ENCODE measurements at places on chromosomes 1 and 21. TPM values are rescaled to one million over a fixed set of nuclear protein-coding genes. Genes with fewer than 3 reads are reported as not detected.
A peak's percentile ranks its signal among the peaks of the same experiment; 100 is the strongest.

DNA sequence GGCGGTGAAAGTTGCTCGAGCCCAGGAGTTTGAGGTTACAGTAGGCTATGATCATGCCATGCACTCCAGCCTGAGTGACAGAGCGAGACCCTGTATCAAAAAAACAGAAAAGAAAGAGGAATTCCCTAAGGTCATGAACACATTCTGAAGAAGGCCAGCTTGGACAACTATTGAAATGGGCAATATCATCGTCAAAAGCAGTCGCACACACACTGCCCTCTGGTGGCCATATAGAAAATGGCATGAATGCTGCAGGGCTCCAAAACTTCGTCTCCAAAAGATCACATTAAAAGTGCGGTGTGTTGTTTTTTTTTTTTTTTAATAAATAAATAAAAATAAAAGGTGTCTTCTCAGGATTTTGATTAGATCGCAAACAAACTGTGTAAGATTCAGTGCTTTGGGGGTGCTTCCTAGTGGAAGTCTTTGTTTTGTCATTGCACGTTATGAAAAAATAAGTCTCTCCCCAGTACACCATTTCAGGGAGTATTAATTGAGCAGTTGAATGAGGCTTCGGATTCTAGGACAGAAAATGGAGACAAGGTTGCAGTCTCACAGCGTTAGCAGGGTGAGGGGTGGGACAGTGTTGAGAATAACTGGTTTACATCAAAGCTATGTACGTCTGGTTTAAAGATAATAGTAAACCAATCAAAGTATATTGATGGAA is 87.5 kb upstream of the FMN2 start:
- no peak for DNase-seq

GRCh38 chr1:176826265-176826664 is 338.2 kb downstream of the ASTN1 start:
- DNase-seq: no peak

DNA sequence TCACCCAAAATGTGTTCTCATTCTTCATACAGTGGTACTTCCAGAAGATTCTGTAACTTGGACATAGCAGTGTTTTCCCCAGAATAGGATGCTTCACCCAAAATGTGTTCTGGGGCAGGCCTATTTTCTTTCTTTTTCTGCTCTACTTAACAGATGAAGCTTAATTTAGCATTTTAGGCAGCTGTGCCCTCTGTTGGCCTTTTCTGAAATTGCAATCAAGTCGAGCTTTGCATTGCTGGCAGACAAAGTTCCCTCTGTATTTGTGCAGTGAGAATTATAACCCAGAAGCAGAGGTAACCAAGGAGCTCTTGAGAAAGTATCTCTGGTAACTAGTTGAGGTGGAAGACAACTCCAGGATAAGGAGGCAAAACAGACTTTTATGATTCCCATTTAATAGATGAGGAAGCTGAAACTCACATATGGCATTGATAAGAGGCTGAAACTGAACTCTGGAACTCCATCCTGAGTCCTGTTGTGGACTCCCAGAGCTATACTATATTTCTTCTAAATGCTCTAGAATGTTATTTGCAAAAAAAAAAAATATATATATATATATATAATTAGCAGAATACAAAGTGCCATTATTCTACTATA is 50.3 kb upstream of the L1TD1 start:
- DNase-seq: peak; percentile 39

DNA sequence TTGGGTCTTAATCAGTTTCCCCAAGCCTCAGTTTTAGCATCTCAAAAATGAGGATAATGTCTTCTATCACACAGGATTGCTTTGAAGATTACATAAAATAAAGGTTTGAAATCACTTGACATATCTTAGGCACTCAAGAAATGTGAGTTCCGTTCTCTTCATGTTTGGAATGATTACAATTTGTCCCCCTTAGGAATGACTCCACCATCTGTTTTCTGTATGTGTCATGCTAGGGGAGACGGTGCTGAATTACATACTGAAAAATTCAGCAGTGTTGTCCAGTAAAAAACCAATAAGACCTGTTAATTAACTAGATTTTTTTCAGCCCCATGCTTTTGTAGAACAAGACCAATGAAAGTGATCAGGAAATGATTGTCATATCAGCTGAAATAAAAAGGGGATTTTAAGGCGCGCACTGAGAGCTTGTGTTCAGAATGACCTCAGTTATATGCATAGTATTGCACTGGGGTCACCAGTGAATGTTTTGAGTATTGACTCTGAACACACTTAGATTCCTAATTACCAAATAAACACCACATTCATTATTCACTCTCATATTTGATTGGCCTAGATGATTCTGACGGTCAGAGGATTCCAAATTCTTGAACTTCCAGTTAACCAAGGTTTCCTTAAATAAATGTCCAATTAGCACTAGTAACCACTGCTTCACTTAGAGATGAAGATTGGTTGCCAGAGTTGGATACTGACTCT is 114.5 kb upstream of the KCNK2 start:
- no peak for DNase-seq

DNA sequence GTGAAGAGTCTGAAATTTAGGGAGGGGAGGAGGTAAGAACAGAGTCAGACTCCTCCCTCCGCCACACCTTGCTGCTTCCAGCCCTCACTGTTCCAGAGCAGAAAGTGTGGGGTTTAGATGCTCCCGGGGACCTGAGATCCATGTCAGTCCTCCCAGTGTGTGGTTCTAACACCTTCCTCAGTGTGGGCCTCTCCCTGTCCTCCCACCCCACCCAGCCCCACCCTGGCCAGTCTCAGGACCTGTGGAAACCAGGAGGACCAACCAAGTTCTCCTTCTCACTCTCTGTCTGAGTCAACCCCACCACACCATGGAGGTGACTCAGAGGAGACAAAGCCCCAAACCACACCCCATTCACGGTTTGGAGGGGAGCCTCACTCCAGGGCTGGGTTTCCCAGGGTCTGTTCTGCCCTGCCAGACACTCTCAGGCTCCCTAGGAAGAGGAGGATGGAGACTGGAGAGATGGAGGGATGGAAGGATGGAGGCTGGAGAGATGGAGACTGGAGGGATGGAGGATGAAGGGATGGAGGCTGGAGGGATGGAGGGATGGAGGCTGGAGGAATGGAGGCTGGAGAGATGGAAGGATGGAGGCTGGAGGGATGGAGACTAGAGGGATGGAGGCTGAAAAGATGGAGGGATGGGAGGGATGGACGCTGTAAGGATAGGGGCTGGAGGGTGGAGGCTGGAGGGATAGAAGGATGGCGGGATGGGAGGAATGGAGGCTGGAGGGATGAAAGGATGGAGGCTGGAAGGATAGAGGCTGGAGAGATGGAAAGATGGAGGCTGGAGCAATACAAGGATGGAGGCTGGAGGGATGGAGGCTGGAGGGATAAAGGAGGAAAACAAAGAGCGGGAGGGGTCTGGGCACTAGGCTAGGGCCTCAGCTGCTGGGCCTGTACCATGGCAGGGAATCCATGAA is 100.9 kb upstream of the RUNX3 start:
- no peak for DNase-seq

DNA sequence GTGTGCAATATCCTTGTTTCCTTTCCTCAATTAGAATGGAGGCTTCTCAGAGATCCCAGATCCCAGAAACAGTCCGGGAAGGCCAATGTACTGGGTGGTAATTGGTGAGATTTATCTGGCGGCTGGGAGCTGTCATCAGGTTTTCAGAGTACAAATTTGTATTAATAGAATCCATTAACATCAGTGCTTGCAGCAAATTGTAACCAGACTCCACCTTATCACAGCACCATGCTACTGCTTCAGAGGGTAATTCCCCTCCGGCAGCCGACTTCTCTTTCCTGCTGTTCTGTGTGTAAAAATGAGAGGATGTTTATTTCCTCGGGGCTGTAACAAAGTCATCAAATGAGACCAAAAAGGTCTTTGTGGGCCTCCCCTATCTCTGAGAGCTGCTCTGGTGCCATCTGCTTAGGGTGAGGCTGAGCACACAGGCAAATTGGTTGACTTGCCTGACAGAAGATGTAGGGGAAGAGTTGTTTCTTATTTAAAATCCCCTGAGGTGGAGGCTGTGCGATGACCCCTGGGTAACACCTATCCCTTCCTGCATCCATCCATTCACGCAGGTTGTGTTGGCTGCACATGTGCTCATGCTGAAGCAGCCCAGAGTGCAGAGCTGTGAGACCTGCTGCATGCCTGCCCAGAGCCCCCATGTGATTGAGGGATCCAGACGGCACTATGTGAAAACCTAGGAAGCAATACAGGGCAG is 19.2 kb downstream of the NFASC start:
- no peak for DNase-seq

DNA sequence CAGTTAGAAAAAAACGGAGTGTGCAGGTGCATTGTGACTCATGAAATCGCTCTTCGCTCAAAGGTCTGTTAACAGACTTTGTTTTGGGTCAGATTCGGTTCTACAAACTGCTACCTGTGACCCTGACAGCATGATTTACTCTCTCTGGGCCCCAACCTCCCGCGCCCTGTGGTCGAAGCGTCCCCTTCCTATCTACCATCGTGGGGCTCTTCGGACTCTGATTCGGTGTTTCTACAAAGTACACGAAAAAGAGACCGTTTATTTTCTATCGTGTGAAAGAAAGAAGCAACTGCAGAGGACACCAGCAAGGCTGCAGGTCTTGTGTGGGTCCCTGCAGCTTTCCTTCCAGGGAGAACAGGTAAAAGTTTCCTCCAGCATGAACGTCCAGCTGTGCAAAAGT is 29.4 kb upstream of the SLC19A1 start:
- DNase-seq: no peak

DNA sequence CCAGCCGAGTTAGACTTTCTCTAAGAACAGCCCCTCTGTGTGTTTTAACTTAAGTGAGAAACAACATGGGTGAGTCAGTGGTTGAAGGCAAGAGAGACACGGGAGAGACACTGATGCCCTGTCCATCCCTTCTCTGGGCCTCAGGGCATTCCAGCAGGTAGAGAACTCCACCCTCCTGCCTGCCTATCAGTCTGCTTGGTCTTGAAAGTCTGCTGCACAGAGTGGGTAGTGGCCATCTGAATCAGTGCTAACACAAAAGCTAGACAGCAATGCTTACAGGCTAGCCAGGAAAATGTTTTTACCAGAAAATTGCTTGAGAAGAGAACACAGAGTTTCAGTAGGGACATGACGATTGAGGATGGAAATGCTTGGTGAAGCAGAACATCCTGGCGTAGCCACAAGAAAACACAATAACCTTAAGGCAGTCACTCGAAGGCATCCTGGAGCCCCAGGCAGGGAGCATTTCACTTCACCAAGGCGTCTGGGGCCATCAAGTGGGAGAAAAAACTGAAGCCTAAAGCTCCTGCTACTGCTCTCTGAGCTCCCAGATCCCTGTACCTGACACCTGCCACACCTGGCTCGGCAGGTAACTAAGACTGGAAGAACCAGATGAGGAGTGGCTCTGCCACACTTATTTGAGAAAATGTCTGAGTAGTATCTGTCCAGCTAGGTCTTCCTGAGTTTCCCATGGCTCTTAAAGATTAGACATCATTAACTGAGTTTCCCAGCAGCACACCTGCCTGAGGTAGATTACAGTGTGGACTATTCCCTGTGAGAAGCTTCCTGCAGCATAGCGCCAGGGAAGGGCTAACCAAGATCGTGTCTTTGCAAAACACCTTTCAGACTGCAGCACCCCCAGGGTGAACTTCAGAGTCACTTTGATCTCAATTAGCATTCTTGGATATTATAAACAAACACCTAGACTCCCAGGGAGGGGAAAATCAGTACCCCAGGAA is 18.1 kb upstream of the LBR start:
- no peak for DNase-seq

GRCh38 chr1:168469690-168470089 is 74.1 kb downstream of the XCL2 start:
- no peak for DNase-seq

DNA sequence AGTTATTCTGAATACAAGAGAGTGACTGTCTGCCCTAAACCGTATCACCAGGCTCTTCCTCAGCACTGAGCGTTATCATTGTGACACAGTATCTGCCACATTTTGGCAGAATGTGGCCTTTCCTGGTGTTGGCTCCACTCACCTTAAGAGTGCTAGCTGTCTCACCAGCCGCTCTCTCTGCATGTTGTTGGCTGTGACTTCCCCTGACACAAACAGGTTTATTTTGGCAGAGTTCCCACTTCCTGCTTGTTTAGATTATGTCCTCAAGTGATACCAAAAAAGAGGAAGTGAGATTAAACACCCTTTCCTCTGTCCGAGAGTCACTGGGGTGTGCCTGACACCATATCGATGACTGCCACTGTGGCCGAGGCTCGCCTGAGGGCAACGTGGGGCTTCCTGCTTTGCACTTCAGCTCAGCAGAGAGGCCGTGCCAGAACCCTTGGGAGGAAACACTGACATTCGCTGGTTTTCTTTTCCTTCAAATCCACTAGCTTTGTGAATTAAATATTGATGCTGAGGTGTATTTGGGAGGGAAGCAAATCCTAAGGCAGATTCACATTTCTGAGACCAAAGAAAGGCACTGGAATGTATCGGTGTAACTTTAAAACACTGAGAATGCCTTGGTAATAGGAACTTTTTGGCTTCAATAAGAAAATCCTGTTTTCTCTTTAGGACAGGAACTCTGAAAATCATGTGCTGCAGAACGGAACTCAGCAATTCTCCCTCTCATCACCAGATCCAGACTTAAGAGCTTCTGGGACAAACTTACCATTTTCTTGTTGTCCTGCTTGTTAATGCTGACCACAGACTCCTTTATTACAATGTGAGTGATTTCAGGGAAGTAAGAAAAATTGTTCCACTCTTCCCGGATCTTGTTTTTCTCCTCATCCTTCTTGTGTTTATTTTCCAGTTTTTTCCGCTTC is 102.1 kb downstream of the JAK1 start:
- DNase-seq: no peak

DNA sequence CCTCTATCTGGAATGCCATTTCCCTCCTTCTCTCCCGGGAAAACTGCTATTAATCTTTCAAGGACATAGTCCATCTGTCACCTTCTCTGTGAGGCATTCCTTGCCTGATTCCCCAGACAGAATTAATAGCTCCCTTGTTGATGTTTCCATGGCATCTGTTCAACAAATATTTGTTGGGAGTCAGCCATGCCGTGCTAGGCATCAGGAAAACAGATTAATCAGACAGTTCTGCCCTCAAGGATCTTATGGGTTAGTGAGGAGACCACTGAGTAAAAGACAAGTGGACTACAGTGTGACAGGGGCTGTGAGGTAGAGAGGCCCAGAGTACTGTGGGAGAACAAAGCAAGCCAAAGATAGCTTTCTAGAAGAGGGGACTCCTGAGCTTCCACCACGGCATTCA is 11.4 kb upstream of the MAGOH start:
- DNase-seq: no peak

- no peak for DNase-seq
These were observed 3.4 kb downstream of the NEK7 start for GRCh38 chr1:198160222-198160621.

- no peak for DNase-seq
These were observed 38.6 kb downstream of the PDE9A start for GRCh38 chr21:42691901-42692559.

The CA6 gene
- not detected for total RNA-seq

The ILDR2 gene
- total RNA-seq: 0.17 TPM

The SPATA21 gene
- total RNA-seq: 0.80 TPM

The ALG14 gene
- total RNA-seq: 6.1 TPM

The RORC gene
- total RNA-seq: 2.5 TPM

The ORC1 gene
- 23.5 TPM for total RNA-seq

The ARTN gene
- not detected for total RNA-seq

The SAMD13 gene
- 0.18 TPM for total RNA-seq
